ENCODE measurements at places on chromosomes 1 and 21.

GRCh38 chr1:150981805-150982712 lies at the start of gene ANXA9:
Gene ANXA9, plus strand, starts transcription at chr1:150982292. Its CDS starts 814 bp downstream, at chr1:150983106.
- DNase-seq: no peak

GRCh38 chr21:32733356-32733755 lies 5.5 kb upstream of the SYNJ1 start:
- DNase-seq: no peak

- no peak for DNase-seq
These were observed 8.8 kb downstream of the FMO1 start for GRCh38 chr1:171256940-171257606.

DNA sequence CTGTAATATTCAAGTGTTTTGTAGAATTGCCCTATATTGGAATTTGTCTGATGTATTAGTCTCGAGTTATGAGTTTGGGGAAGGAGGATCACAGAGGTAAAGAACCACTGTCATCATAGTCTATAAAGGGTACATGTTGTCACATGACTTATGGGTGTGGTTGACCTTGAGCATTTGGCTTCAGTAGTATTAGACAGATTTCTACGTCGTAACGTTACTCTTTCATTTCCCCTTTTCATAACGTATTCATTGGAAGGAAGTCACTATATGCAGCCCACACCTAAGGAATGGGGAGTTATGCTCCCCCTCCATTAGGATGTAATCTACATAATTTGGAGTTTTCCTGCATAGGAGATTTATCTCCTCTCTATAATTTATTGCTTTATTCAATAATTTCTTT lies 110.1 kb upstream of the VAV3 start:
- DNase-seq: no peak

DNA sequence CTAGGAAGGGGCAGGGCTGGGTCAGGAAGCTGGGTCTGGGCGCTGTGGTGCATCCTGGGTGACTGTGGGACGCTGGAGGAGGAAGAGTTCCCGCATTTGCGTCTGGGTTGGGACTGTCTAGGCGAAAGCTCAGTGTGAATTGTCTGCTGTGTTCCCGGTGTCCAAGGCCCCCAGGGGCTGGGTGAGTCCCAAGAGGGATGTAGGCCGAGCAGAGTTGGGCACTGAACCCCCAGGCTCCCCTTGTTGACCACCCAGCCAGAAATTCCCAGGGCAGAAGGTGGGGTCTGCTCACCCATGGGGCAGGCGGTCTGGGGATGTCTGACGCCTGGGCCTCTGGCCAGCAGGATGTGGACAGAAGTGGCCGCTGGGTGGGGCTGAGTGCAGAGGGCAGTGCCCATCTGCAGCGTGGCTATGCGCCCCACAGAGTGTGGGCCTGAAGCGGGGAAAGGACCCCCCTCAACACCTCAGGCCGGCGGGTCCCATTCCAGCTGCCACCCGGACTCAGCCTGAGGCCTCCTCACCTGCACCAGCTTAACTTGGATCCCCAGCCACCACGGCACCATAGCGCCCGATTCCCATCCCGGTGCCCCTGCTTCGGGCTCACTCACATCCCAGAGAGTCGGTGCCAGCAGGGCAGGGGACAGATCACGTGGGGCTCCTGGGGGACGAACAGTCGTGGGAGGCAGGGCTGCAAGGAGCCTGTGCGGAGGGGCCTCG lies 37.0 kb upstream of the POFUT2 start:
- DNase-seq: no peak

GRCh38 chr1:163866564-163866963 lies 544.8 kb downstream of the NUF2 start:
- no peak for DNase-seq

DNA sequence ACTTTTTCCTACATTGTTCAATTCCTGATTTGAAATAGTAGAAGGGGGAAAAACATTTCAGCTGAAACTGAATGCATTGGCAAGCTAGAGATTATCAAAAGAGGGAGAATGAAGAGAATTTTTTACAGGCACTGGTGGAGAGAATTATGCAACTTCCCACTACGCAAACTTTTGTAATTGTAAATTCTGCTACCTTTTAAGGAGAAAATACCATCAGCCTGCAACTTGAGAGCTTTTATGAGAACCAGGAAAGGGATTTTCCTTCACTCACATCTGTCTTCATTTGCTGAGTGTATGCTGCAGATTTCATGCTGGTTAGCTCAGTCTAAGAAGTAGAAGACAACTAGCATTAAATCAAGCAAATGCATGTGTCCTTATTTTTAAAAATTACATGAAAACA lies 43.7 kb downstream of the ADAMTS1 start:
- no peak for DNase-seq

GRCh38 chr1:170853867-170854266 lies 81.5 kb upstream of the MROH9 start:
- no peak for DNase-seq

DNA sequence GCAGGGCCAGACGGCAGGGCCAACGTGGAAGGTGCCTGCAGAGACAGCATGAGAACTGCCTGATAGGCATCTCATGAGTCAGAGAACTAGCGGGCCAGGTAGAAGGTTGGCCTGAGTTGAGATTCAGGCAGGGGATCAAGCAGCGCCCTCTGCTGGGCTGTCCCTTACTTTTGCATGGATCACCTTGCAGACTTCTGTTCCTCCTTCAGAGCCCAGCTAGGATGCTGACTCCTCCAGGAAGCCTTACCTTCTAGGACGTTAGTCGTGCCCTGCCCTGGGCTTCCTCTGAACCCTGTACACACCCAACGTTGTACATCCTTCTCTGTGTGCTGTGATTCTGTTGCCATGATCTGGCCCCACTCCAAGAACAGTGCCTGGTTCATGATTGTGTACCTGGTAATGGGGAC lies 231.3 kb upstream of the VAMP3 start:
- DNase-seq: no peak

GRCh38 chr1:181647314-181648035 lies 164.2 kb downstream of the CACNA1E start:
- no peak for DNase-seq

DNA sequence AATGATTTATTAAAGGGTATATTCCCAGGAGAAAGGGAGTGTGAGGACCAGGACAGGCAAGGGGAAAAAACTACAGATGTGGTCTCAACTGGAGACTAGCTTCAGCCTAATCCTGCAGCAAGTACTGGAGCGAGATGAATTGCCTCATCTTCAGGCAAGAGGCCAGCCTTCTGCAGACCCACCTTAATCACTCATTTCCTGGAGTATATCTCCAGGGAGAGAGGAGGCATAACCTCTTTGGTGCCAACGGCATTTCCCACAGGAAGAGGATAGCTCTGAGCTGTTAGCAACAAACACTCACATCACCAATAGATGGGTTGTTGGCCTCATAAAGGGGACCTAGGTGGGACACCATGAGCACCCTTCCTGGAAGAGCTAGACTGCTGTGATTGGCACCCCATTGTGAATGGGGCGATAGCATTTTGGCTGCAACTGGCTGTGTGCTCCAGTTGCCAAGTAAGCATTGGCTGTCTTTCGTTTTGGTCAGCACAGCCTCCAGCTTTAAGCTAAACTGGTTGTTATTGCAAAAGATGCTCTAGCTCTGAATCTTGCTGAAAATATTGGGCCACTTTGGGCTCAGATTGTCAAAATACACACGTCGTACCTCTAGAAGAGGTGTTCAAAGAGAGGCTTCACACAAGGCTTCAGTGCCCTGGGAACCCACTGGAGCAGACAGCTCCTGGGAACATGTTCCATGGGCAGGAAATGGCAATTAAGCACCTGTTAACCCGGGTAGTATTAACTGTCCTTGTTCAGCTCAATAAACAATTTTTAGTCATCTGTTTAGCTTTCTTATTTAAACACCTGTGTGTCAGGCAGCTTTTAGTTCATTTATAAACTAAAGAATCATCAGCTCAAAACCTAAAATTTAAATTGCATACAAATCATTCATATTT lies 314.8 kb upstream of the C1orf87 start:
- DNase-seq: no peak

DNA sequence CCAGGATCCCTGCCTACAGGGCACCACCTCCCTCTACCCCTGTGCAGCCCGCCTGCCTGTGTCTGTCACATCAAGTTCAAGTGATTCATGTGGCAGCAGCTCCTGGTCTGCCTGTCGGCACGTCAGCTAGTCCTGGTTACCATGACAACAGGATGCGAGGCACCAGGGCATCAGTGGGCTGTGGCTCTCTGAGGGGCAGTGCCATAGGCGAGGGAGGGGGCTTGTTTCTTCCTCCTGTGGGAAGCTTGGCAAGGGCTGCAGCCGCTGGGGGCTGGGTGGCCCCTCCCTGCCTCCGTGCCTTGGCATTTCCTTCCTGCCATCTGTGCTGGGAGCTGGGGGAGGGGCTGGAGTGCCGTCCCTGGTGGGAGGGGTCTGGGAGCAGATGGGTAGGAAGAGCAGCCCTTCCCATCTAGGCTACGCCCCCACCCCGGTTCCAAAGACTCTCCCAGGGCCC lies 43.1 kb downstream of the FOXO6 start:
- no peak for DNase-seq

DNA sequence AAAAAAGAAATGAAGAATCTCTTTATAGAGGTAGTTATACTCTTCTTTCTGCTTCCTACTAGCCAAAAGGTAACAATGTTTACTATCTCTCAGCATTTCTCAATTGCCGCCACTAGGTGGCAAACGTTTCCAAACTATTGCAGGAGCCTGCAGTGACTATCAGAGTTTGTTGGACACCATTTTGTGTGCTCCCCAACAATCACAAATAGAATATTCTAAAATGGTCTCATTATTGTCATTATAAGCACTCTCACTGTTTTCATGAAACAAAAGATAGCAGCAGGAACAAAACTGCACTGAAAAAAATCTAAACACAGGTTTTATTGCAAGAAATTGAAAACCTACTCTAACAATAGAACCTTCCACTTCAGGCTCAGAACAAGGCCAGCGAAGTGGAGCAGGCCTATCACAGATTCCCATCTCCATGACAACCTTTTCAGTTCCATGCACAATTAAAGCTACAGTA lies 83.9 kb upstream of the PLPPR4 start:
- DNase-seq: peak; percentile 24

DNA sequence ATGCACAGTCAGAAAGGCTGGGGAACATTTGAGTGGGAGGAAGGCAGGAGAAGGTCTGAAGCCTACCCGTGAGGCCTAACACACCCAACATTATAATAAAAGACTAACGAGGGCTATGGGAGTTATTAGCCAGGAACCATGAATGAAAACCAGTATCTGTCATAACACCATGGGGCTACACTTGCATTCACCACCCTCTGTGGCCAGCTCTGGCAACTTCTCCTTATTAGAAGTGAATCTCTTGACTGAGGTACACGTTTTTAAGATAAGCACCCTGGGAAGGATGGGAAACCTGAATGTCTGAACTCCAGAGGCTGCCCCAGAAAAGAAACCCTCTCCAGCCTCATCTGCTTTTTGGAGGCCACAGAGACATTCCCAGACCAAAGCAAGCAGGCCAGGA lies 204.3 kb upstream of the RAB4A start:
- no peak for DNase-seq

GRCh38 chr1:159556931-159557369 lies 21.1 kb upstream of the OR10J5 start:
- DNase-seq: no peak

DNA sequence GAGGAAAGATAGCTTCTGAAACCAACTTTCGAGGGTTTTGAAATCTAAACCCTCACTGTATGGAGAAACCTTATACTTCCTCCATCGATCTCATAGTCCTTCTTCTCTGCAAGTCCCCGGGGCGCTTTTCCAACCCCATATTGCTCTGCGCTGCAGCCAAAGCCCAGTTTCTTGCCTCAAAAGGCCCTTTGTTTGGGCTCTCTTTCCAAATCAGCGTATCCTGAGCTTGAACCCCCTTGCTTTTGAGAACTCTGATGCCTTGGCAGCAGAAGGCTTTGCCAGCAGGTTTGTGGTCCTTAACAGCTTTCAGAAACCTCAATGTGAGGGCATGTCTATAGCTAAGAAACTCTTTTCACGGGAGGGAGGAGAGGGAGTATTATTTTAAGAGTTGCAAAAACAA lies 21.6 kb downstream of the PLPP3 start:
- DNase-seq: no peak

DNA sequence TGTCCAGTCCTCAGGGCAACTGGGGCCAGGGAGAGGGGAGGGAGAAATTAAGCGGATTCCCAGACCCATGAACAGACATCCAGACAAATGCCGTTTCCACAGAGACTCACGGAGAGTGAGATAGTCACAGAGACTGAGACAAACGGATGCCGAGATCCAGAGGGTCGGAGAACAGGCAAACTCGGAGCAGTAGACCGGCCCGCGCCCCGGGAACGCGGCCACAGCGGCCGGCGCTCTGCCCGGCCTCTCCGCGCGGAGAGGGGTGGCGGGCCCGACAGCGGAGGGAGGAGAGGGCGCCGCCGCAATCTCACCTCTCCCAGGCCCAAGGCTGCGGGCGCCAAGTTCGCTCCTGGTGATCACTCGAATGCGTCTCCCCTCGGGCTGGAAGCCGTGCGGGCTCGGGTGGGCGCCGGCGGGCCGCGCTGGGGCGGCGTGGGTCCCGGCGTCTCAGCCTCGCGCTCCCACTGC lies 831 bp upstream of the FOXD2 start:
- DNase-seq: no peak

GRCh38 chr1:203554071-203554470 lies 60.1 kb downstream of the OPTC start:
- DNase-seq: no peak

DNA sequence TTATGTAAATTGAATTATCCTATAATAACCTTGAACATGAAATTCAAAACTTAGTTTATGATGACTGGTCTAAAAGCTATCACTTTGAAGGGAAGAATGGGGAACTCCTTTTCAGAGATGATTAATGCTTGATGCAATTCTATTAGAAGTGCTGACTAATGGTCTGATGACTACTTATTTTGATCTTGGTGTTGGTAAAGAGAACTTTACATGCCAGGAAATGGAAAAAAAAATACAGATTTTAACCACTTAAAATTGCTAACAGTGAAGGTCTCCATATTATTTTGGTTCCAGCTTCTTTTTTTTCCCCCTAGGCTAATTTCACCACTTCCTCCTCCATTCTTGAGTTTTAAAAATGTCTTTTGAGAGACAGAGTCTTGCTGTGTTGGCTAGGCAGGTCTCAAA lies 22.9 kb downstream of the S1PR1 start:
- DNase-seq: no peak

GRCh38 chr21:38280454-38280853 lies 23.7 kb downstream of the KCNJ15 start:
- DNase-seq: no peak
